ENCODE measurements at places on chromosomes 13 and 19.

DNA sequence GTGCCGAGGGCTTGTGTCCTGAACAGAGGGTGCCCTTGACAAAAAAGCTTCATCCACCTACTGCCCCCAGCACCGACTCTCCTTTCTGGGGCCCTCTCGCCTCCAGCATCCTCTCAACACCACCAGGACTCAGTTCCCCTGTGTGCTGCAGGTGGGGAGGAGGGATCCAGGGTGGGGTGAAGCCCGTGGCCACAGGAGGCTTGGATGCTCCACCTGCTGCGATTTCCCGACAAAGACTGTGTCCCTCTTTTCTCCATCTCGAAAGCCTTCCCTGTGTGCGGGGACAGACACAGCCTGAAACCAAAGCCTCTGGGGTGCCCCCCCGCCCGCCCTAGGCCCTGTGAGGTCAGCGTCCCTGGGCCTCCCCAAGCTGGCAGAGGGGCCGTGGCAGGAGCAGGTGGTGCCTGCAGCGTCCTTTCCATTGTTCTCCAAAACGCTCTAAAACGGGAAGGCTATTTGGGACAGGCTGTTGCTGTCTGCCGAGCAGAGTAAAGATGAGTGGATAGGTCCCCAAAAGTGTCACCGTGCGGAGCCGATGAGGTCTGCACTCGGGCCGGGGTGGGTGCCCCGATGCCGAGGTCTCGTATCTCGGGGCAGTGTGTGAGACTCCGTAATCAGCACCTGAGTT lies 185.7 kb downstream of the PTPRS start:
- no peak for DNase-seq

GRCh38 chr13:110907951-110908898 lies 6.6 kb downstream of the ANKRD10 start:
- no peak for DNase-seq

- DNase-seq = no peak
Observed at GRCh38 chr13:68715651-68716050, 1392.0 kb upstream of the ATXN8OS start.

GRCh38 chr13:64934569-64935362 lies 2295.4 kb downstream of the PCDH9 start:
- DNase-seq = no peak

DNA sequence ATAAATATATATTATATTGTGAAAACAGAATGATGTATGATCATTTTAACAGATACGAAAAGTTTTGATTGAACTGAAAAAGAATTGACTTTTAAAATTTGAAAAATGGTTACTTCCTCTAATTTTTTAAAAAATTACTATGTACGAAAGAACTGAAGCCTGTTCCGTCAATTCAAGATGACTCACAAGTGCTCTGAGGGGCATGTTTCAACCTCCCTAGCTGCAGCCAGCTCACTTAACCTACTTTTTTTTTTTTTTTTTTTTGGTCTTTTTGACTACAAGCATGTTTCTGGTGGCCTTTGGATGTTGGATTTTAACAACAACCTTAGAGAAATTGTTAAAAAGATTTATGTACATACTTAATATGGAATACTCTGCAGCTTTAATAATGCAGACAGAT lies 1139.3 kb downstream of the DIAPH3 start:
- no peak for DNase-seq

GRCh38 chr13:37934339-37935191 lies 65.0 kb upstream of the TRPC4 start:
- DNase-seq = no peak

DNA sequence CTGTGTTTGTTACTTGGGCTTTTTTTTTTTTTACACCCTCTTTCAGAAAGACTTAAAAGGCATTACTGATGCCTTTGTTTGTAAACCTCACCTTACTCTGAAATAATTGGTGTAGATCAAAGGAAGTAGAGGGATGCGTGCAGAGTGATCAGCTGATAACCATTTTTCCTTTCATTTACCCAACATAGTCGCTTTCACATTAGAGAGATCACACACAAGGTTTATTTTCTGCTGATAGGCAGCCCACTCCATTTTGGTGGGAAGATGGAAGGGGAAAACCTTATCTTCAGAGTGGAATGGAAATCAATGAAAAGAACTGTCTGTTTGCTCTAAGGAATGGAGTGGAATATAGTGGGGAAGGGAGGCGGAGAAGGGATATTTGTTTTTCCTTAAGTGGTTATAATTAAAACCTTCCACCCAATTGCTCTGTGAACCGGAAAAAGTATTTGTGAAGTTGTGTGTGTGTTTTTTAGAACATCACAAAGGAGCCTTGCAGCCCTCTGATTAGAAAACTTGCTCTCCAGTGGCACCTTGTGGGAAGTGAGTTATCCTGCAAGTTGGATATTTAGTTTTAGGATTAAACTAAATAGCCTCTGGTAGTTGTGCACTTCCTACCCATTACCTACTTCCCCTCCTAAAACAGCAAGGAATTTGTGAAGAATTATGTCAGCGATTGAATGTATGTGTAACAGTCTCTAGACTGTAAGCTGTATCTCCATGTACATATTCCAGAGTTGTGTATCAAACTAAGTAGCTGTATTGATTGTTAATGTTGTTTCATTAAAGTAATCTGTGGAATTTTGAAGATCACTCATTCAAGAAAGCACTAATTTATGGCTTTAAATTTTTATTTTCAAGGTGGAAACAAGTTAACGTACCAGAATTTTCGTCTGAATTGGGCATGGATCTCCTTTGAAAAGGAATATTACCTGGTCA lies 76.8 kb downstream of the FREM2 start:
- DNase-seq = peak; percentile 43

DNA sequence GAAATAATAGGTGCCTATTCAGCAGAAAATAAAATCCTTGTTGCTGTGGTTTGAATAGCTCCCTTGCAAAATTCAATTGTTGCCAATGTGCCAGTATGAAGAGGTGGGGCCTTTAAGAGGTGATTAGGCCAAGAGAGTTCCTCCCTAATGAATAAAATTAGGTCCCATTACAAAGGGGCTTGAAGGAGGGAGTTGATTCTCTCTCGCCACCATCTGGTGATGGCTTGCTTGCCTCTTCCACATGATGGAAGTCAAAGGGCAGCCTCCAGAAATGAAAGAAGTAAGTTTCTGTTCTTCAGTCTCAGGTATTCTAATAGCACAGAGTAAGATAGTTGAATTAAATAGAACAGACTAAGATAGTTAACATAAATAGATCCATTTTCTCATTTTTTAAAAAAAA lies 3.0 kb upstream of the EEF1AKMT1 start:
- DNase-seq = no peak

DNA sequence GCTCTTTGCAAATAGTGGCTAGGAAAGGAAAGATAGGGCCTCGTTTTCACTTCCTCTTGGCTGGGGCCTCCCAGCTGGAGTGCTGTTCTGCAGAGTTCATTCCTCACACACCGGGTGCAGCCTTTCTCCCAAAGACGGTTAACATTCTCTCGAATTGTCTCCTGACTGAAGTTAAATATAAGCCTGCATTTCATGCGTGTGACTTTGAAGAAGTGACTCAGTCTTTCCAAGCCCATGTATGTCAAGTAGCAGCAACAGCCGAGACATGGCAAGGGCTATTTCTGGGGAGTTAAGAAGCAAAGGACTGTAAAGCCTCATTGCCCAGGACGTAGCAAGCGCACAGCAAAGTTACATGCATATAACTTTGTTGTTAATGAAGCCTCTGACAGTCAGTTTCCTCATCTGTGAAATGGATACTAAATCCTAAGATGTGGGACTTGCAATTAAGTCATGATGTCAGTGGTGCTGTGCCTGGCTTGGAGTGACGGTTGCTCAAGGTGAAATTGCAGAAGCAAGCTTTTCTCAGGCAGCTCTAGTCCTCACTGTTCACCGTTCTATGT lies 502.4 kb downstream of the MYO16 start:
- peak; percentile 49 for DNase-seq

DNA sequence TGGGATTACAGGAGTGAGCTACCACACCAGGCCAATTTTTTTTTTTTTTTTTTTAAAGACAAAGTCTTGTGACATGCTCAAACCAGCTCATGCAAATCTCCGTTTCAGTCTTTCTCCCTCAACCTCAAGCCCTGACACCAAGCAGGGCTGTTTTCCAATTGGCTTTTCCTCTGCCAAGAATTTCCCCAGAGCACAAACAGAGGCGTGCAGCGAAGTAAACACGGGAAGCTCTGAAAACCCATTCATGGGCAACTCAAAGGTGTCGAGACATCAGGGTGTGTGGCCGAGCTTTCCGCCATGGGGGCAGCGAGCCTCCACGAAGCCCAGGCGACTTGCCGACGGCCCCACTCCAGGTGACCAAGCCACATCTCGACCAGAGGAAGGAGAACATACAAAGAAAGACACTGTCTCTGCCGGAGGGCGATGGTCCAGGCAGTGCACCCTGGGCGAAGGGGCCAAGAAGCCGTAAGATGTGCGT lies 70.0 kb downstream of the INSR start:
- DNase-seq = no peak

- no peak for DNase-seq
Observed at GRCh38 chr19:50663482-50663790, 14.2 kb downstream of the C19orf81 start.

DNA sequence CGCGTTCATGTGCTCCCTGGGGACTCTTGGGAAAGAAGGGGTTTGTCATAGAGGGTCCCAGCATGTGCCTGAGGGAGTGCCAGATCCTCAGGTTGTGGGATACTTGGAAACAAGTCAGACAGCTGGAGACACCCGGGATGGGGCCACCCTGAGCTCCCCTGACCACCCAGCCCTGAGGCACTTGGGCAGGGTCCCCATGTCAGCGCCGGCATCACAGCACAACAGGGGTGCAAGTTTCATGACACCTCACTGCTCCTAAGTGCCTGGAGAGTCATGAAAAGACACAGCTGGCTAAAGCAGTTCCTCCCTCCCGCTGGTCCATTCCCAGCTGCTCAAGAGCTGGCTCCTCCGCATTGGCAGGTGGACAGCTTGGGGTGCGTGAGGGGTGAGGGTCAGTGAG lies 102.7 kb downstream of the KDM4B start:
- DNase-seq = no peak

DNA sequence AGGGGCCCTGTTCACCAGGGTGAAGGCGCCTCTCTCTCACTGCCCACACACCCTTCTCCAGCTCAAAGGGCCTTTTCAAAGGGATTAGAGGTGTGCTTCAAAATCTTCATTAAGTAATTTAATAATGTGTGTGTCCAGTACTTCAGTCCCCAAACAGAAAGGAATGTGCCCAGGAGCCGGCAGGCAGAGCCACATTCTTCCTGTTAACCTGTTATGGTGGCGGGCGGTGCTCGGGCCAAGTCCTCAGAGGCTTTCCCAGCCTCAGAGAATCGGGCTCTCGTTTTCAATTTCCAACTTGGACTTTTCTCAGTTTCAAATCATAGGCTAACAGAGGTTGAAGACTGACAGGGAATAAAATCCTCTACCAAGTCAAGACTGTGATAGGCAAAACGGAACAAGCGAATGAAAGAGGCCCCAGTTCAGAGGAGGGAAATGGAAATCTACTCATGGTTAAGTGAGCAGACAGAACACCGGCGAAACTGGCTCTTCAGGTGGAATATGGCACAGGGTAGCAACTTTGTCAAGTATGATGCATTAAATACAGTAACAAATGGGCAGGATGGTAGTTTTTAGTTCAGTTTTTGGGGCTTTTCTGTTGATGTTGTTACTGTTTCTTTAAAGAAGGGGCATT lies 68.6 kb downstream of the FOXO1 start:
- DNase-seq = no peak

DNA sequence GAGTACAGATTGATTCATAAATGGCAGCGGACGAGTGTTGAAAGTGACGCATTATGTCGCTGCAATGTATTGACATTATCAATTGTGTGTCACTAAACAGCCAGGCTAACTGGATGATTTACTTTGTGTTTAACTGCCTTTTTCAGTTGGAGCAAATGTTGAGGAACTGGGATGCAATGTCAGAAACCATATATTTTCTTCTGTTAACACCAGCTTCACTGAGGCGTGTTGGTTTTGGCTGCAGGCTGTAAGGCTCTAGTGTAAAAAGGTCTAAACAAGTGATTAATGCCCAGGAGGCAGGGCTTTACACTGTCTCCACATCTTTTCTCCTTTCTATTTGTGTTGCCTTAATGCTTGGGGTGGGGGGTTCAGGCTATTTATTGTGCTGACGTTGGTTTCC lies 80.1 kb downstream of the GGACT start:
- DNase-seq = no peak

DNA sequence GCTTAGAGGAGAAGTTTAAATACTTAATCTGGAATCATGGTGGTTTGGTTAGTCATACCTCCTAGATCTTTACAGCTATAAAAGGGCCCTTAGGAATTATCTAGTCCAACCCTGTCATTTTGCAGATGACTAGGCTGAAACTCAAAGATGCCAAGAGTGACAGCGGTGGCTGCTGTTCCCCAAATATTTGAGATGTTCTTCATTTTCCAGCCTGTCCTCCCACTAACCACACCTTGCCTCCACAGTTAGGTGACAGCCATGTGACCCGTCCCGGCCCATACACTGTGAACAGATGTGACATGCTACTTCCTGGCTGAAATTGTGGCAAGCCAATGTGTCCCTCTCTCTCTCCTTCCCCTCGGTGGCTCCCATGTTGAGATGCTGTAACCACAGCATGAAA lies 225.5 kb upstream of the IPO5 start:
- DNase-seq = no peak

DNA sequence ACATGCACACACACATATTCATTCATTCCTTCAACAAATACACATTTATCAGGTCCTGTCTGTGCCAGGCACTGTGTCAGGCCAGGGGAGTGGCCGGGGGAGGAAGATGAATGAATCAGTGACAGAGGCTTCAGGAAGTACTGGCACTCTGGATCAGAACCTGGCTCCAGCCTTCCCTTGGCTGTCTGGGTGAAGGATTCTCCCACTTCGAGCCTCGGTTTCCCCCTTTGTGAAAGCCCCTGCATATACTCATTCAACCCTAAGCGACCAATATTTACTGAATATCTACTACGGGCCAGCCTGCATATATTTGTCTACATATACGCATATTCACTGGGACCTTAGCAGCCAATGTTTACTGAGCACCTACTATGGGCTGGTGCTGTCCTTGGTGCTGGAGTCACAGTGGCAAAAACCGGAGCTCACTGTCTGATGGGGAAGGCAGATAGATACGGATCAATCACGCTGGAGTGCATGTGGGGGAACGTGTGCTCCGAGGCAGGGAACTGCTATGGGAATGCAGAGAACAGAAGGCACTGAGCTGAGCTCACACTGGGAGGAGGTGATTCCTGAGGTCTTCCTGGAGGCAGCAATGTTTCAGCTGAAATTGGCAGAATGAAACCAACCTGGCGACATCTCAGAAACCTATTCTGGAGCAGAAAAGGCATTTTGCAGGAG lies 636 bp upstream of the ZNF579 start:
- DNase-seq = no peak

- no peak for DNase-seq
Observed at GRCh38 chr19:35462476-35462953, 14.5 kb downstream of the FFAR2 start.

GRCh38 chr19:49677901-49678674 lies 1.0 kb downstream of the PRMT1 start:
- DNase-seq = peak; percentile 76

- DNase-seq = no peak
Observed at GRCh38 chr13:97477844-97478243, 43.9 kb downstream of the RAP2A start.

- no peak for DNase-seq
Observed at GRCh38 chr19:36398571-36398970, 19.6 kb upstream of the ZFP14 start.

Data from fibroblast of skin of scalp (primary cell).